ENCODE measurements at places on chromosomes 5 and 9.

GRCh38 chr9:8825585-8826147, 1026.1 kb upstream of the DMAC1 start:
- no peak for DNase-seq

DNA sequence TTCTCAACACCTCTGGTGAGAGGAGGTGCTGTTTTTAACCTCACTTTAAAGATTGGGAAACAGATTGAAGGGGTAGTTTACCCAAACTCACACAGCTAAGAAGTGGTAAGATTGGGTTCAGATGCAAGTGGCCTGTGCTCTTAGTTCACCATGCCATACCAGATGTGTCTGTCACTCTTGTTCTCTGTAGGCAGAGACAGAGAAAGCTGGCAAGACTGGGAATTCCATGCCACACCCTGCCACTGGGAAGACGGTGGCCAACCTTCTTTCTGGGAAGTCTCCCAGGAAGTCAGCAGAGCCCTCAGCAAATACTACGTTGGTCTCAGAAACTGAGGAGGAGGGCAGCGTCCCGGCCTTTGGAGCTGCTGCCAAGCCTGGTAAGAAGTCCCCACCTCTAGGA, 11.0 kb downstream of the TCOF1 start:
- DNase-seq, result no peak

GRCh38 chr5:130400091-130400490, 495.8 kb downstream of the CHSY3 start:
- no peak for DNase-seq

DNA sequence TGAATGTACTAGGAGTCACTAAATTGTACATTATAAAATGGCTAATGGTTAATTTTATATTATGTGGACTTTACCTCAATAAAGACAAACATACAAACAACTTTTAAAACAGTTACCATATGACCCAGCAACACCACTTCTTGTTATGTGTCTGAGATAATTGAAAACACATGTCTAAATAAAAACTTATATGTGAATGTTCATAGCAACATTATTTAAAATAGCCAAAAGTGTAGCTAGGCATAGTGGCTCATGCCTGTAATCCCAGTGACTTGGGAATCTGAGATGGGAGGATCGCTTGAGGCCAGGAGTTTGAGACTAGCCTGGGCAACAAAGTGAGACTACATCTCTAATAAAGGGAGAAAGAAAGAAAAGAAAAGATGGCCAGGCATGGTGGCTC, 22.9 kb downstream of the SLC35A4 start:
- no peak for DNase-seq

DNA sequence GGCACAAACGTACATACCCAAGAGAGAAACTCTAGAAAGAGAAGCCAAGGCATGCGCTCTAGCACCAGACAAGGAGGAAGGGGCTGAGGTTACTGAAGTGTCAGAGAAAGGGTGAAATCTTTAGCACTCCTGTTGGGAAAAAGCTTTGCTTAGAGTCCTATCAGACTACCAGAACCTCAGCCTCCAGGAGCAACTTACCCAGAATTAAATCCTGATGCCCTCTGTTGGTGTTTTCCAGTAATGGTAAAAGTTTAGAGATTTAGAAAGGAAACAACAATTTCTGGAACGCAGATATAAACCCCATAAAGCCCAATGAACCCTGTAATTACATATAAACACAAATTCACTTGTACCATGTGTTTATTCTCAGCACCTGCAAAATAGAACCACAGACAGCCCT, 33.2 kb upstream of the ASTN2 start:
- DNase-seq, result no peak

GRCh38 chr5:126858441-126858840, 81.5 kb downstream of the LMNB1 start:
- no peak for DNase-seq

- no peak for DNase-seq
These were observed 382.8 kb upstream of the ZNF608 start for GRCh38 chr5:125129151-125129806.

- DNase-seq, result no peak
These were observed 464 bp downstream of the CEMIP2 start for GRCh38 chr9:71767776-71768321.

- no peak for DNase-seq
These were observed at the start of gene PCDHGB2 for GRCh38 chr5:141359790-141360426. Gene PCDHGB2 (plus strand): TSS chr5:141359994. CDS start chr5:141360136, 142 bp downstream.

- no peak for DNase-seq
These were observed 334.9 kb upstream of the DAB2 start for GRCh38 chr5:39759701-39760100.

GRCh38 chr5:17448877-17449276, 49.2 kb upstream of the TAF11L2 start:
- no peak for DNase-seq

- no peak for DNase-seq
These were observed 367 bp upstream of the SHC3 start for GRCh38 chr9:89178830-89179539.

- no peak for DNase-seq
These were observed 7.4 kb downstream of the TARS1 start for GRCh38 chr5:33448118-33448517.

DNA sequence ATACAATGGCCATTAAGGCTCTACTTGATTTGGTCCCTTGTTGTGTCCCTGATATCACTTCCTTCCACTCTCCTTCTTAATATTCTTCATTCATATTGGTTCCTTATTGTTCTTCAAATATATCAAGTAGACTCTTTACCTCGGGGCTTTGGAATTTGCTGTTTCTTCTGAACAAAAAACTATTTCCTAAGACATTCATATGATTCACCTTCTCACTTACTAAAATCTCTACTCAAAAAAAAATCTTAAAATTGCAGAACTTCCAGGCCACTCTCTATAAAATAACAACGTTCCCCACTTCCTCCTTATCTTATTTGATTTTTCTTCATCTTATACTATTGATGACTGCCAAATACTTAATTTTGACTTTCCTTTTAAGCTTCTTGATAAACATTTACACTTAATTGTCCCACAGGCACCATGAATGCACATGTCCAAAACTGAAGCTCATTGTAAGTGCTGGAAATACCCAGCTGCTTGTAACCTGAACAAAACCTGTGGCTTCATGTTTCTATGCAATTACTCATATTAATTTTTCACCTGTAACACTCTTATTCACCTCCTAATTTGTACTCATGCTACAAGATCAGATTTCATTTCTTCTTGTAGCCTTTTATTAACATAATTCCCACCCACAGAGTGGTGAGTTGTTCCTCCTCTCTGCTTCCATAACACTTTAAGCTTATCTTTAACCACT, 58.4 kb upstream of the NUDT12 start:
- DNase-seq, result no peak

DNA sequence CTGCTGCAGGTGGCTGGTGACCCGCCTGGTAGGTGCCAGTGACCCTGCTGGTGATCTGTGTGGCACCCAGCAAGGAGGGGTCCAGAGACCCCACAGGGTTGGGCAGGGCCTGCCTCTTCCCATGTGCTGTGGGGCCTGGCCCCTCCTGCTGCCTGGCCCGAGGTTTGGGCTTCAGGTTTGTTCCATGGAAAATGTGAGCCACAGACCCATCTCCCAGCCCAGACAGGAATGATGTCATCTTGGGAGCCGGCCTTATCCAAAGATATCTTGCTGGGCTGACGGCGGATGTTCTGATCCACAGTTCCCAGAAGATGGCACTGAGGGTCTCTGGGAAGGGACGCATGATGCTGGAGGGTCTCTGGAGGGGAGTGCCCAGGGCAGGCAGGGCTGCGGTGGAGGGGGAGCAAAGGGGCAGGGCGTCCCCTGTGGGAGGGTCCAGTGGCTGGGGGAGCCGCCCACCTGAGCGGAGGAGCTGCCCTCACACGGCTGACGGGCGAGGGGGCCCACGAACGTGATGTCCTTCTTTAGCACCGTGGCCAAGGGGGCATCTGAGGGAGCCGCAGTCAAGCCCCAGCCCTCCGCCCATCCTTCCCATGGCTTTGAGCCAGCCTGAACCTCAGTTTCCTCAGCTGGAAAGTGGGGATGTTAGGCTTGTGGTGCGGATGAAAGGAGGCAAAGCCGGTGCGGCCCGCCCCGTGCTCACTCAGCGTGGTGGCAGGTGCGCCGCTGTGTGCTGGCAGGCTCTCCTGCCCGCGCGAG, 68.1 kb downstream of the COL5A1 start:
- no peak for DNase-seq

- no peak for DNase-seq
These were observed 507.3 kb upstream of the TNC start for GRCh38 chr9:115625251-115625650.

DNA sequence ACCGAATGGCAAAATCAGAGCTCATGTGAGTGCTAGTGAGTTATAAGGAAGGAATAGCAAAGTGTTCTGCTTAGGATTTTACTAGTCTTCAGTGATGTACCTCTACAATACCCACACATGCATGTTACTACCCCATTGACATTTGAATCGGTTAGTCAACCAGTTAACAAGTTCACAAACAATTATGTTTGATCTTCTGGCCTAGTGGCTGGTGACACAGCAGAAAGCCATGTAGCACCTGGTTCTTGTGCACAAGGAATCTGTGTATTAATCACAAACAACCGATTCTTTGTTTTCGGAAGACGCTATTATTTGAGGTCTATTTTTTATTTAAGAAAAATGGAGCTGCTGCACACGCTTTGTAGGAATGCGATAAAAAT, 41.9 kb downstream of the NTRK2 start:
- no peak for DNase-seq

- DNase-seq, result no peak
These were observed 58.7 kb upstream of the ZNF622 start for GRCh38 chr5:16524286-16524685.

GRCh38 chr5:162719720-162720119, 652.1 kb downstream of the GABRG2 start:
- DNase-seq, result no peak

- no peak for DNase-seq
These were observed 439.3 kb upstream of the DAB2 start for GRCh38 chr5:39863926-39864552.

- no peak for DNase-seq
These were observed 746.1 kb upstream of the MEF2C start for GRCh38 chr5:89628876-89629635.

GRCh38 chr5:38330207-38330606, 71.8 kb downstream of the EGFLAM start:
- DNase-seq, result no peak

DNA sequence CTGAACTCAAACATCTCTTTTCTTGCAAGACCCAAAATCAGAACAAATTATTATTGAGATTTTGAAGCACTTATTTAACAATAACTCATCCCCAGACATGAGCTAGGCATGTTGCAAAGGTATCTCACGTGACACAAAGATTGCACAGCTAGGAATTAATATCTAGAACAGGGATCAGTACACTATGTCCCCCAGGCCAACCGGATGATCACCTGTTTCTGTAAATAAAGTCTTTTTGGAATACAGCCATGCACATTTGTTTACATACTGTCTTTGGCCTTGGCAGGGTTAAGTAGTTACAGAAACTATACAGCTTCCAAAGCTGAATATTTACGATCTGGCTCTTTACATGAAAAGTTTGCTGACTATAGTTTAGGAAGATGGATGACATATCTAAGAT, 287.7 kb downstream of the ACTL7B start:
- no peak for DNase-seq

- no peak for DNase-seq
These were observed at the start of gene TRPM6 for GRCh38 chr9:74887041-74887980. Gene TRPM6 (minus strand): TSS chr9:74887921. CDS start chr9:74887856, 65 bp downstream.

DNA sequence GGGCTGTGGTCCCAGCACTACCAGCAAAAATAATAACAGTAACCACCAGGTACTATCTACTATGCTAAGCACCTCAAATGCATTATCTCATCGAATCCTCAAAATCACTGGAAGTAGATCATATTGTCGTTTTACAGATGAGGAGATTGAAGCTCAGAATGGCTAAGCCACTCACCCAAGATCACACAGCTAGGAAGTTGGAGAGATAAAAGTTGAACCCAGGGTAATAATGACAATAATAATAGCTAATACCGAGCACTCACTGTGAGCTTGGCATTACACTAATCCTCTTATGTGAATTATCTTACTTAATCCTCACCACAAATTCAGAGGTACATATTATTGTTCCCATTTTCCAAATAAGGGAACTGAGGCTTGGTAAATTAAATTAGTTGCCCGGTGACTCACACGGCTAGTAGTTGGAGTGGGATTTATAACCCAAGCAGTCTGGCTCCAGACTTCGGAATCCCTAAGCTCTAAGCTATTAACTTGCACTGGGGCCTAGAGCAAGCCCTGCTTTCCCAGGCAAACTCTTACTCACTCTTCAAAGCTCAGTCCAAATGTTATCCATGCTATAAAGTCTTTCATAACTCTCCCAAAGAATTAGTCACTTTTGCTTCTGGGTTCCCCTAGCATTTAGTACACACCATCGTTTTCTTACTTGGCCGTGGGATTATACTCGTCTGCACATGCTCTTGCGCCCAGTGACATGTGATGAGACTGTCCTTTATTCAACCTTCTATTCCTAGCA, 3.8 kb downstream of the ARSI start:
- DNase-seq, result no peak

DNA sequence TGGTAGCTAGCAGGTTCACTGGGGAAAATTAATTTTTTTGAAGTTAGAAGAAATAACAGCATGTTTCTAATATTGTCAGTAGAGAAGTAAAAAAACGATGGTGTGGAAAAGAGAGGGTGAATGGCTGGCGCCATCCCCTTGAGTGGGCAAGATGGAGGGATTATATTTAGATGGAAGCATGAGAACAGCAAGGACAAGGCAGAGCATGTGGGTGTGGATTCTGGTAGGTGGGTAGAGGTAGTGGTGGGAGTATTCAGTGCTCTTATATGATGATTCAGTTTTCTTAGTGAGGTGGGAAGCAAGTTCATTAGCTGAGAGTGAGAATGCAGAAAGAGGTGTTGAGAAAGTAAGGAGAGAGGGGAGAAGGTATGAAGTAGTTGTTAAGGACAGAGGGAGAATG, 188.1 kb downstream of the GABRB2 start:
- no peak for DNase-seq

DNA sequence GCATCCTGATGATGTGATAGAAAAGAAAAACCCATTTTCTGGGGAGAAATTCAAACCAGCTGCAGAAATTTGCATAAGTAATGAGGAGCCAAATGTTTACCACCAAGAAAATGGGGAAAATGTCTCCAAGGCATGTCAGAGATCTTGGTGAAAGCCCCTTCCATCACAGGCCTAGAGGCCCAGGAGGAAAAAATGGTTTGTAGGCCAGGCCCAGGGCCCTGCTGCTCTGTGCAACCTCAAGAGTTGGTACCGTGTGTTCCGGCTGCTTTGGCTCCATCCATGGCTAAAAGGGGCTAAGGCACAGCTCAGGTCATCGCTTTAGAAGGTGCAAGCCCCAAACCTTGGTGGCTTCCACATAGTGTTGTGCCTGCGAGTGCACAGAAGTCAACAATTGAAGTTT, 543.1 kb downstream of the ZNF608 start:
- no peak for DNase-seq

DNA sequence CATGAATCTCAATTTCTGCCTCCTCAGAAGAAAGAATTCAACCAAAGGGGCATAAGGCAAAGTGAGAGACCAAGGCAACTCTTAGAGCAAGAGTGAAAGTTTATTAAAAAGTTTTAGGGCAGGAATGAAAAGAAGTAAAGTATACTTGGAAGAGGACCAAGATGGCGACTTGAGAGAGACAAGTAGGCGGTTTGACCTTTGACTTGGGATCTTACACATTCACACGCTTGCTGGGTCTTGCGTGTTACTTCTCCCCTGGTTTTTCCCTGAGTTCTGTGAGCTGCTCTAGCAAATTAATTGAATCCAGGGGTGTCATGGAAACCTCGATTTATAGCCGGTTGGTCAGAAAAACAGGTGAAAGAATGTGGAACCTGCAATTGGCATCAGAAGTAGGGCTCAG, 7.0 kb downstream of the ZNF346 start:
- DNase-seq, result no peak
